ENCODE measurements at places on chromosomes 5 and 9.

GRCh38 chr9:122331523-122331927, 39.3 kb upstream of the PTGS1 start:
- DNase-seq = no peak

GRCh38 chr5:136629125-136629792, 263.9 kb upstream of the TRPC7 start:
- no peak for DNase-seq

- DNase-seq = no peak
Measured at GRCh38 chr9:112447283-112447761, 39.3 kb upstream of the KIAA1958 start.

GRCh38 chr5:25006237-25006636, 361.5 kb upstream of the CDH10 start:
- no peak for DNase-seq

- no peak for DNase-seq
Measured at GRCh38 chr5:148033134-148033533, 30.6 kb upstream of the SPINK5 start.
